Coronary artery (tissue), 2 donors: ENCODE measurements at places on chromosomes 1 and 21.

GRCh38 chr1:186165303-186165702 lies 209.8 kb downstream of the TPR start:
- DNase-seq, result no peak

DNA sequence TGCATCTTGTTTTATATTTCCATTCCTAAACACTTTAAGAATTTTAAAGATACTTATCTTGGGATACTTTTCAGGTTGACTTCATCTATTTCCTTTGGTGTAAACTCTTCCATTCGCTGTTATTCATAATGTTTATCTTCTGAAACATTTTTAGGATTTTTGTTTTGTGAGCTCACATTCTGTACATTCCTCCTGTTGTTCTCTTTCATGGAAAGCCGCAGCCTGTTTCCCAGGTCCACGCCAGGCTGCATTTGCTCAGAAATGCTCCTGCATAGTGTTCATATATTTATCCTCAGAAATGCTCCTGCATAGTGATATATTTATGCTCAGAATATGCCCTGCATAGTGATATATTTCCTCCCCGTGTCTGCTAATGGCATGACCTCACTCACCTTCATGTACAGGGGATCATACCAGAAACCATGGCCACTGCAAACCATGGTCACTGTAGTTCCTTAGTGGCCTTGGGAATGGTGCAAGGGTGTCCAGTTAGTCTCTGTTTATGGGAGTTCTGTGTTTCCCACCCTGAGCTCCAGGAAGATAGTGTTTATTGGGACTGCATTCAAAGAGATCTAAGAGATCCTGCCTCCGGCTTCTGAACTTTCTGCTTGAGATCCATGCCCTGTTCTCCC lies 153.9 kb upstream of the GREM2 start:
- no peak for DNase-seq

DNA sequence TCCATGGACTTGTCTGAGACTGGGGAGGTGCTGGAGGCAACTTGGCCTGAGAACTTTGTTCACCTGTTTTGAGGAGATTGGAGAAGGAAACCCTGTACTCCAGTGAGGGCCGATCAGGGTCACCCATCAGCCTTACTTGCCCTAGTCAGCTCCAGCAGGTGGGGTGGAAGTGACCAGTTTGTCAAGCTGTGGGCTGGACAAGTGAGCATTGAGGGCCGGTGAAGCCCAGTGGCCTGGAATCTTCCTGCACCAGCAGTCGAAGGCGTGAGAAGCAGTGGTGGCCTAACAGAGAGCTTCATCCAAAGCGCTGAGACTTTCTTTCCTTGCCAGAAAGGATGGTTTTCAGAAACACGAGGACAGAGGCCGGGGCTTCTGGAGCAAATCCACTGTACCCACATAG lies 9.6 kb downstream of the SLC37A1 start:
- peak; percentile 60 for DNase-seq

DNA sequence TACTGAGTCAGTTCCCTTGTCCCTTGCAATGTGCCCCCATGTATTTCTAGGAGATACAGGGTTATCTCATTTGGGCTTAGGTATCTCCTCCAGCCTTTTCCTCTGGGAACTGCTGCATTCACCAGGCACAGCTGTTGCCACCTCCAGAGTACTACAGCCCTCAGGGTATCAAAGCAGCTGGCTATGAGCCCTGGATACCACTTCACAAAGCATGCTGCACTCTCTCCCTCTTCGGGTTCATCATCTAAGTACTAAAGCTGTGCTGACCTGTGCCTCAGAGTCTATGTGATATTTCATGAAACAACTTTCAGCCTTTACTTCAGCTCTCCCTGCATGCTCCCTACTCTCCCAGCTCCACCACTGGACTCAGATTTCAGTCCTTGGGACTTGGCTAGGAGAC lies 62.3 kb downstream of the CCDC185 start:
- no peak for DNase-seq

- no peak for DNase-seq
Measured at GRCh38 chr1:153769221-153769620, 6.0 kb upstream of the SLC27A3 start.

DNA sequence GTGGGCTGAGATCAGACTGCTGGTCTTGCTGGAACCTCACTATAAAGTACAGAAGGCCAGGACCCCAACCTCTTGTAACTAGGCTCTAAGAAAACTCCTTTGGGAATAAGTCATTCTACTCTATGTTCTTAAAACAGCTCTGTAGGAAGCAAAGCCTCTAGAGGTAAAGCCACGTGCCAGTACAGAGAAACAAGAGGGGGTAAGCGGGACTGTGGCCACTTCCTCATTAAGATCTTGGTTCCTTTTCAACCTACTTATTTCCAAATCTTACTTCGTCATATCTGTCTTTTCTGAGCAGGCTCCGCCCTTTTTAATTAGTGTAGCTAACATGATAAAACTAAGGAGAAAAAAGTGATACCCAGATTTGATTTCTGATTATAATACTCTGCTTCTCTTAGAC lies 3.8 kb downstream of the NCSTN start:
- no peak for DNase-seq
